T-cell (primary cell): ENCODE measurements at places on chromosomes 11 and 22.

- DNase-seq: no peak
These were observed 10.8 kb downstream of the CRYBA4 start for GRCh38 chr22:26632422-26633155.

DNA sequence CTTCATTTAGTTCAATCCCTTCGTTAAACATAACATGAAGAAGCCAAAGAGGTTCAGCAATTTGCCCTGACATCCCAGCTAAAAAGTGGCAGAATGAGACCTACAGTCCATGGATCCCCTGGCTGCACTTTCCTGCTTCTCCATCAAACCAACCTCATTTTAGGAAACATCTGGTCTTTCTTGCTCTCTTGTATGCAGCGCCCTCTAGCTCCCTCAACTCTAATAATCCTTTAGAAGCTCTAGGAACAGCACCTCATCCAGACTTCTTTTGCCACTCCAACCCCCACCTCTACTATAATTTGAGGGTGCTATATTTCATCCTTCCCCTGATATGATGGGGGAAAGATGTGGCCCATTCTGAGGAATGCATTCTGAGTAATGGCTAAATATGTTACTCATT is 7.4 kb downstream of the CNTF start:
- no peak for DNase-seq

DNA sequence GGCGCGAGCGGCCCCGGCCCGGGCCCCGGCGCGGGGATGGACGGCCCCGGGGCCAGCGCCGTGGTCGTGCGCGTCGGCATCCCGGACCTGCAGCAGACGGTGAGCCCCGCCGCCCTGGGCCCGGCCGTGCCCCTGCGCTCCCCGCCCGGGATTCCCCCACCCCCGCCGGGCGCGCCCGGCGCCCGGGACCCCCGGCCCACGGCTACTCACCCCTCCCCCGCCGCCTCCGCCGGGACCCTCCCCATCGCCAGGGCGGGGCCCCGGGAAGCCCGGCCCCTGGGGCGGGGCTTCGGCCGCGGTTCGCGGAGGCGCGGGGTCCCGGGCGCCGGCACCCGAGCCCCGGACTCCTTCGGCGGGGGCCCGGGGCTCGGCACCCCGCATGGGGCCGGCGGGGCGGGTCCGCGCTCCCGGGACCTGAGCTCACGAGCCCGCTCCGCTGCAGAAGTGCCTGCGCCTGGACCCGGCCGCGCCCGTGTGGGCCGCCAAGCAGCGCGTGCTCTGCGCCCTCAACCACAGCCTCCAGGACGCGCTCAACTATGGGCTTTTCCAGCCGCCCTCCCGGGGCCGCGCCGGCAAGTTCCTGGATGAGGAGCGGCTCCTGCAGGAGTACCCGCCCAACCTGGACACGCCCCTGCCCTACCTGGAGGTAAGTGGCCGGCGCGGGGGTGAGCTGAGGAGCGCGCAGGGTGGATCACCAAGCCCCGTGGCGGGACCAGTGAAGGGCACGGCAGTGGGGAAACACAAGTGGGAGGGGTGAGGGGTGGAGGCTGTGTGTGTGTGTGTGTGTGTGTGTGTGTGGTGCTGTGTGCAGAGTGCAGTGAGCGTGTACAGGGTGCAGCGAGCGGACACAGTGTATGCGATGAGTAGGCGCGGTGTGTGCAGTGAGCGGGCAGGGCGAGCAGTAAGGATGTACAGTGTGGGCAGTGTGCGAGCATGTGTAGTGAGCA is 2.3 kb downstream of the SHANK3 start:
- DNase-seq: no peak

DNA sequence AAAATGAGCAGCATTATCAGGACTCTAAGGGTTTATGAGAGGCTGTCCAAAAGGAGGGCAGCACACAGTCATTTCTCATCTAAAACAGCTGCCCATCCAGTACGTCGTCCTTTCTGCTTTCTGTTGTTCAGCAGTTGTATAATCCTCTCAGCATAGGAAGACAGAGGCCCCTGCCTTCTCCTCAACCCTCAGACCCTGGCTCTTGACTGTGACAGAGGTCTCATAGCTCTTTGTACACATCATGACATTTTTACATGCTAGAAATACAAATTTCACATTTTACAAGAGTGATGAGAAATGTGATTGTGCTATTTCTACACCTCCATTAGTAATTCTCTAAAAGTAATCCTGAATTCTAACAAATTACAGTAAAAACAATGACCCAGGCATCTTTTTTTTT is 36.2 kb upstream of the ZC3H12C start:
- DNase-seq: no peak

DNA sequence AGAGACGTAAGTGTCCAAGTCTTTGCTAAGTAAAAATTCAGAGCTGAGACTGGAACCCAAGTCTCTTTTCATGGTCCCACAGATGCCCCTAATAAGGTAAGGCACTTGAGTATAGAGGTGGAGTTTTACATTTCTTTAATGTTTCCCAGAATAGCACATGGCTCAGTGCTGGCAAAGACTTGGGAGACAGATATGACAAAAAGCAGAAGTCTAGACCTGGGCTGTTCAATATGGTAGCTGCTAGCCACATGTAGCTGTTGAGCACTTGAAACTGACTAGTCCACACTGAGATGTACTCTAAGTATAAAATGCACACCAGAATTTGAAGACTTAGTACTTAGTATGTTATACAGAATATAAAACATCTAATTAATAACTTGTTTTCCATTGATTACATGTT is 17.6 kb downstream of the VSTM5 start:
- DNase-seq: no peak

GRCh38 chr11:102983486-102983885 is 28.0 kb upstream of the MMP13 start:
- DNase-seq: no peak

- DNase-seq: no peak
These were observed 10.9 kb upstream of the GNAZ start for GRCh38 chr22:23059284-23059948.

- no peak for DNase-seq
These were observed 198.6 kb downstream of the TMEM135 start for GRCh38 chr11:87236368-87236767.

- DNase-seq: no peak
These were observed 24.2 kb upstream of the YPEL1 start for GRCh38 chr22:21759646-21760376.

DNA sequence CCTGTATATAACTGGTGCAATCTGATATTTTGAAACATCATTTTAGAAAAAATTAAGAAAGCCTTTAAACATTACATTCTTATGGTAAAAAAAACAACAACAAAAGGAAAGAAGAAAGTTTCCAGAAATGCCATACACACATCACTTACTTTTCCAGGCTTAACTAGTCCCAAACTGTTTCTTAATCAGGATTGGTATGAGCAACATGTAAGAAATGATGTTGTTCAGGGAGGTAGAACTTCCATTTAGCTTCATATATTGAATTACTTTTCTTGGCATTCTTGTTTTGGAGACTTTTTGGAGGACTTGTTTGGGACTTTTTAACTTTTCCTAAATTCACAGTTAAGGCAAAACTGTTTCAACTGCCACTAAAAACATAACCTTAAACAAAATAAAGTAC is 791.5 kb downstream of the METTL15 start:
- DNase-seq: no peak

- no peak for DNase-seq
These were observed 8.0 kb downstream of the SELENOM start for GRCh38 chr22:31099386-31099785.

GRCh38 chr11:95453616-95454171 is 222.7 kb upstream of the SESN3 start:
- DNase-seq: no peak

DNA sequence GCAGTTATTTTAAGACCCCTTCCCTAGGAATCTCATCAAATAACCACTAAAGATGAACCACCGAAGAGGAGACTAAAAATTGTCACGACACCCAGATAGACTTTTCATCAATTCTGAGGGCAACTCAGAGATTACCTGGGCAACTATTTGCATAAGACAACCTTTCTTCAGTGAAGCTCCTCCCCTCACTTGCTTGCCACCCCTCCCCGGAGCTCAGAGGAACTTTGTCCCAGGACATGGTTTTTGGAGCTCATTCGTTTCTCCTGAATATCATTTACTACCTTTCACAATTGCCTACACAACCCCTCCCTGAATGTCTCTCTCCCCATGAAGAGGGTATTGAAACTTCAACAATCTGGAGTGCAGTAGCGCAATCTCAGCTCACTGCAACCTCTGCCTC is 3.9 kb downstream of the AGBL2 start:
- no peak for DNase-seq

DNA sequence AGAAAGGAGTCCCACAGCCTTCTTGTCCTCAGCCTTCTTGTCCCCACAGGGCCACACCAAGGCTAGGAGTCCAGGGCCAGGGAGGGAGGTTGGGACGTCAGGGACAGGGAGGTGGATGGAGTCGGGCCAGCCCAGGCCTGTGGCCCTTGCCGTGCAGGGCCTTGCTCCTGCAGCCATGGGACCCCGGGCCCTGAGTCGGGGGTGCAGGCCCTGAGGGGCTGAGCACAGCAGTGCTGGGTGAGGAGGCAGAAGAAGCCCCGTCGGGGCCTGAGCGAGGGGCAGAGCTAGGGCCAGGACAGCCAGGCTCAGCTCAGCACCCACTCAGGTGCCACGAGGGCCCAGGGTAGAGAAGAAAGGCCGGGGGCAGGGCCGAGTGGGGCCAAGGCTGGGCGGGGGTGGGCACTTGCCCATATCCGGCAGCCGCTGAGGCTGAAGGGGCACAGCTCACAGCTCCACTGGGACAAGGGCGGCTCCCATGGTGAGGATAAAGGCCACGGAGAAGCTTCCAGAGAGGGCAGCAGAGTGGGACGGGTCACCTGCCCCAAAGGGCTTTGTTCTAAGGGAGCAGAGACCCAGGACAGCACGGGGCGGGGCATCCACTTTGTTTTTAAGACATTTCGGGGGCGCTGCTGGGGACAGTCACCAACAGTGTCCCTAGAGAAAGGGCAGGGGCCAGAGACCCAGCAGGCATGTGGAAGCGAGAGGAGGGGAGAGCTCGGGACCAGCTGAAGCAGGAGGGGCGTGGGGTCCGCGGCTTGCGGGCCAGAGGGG is 3.6 kb downstream of the MLC1 start:
- no peak for DNase-seq

GRCh38 chr11:73410627-73411026 is 34.4 kb downstream of the RELT start:
- DNase-seq: no peak

GRCh38 chr22:33130473-33130872 is 72.3 kb upstream of the SYN3 start:
- DNase-seq: no peak

GRCh38 chr11:1341928-1342524 is 32.6 kb upstream of the TOLLIP start:
- no peak for DNase-seq

DNA sequence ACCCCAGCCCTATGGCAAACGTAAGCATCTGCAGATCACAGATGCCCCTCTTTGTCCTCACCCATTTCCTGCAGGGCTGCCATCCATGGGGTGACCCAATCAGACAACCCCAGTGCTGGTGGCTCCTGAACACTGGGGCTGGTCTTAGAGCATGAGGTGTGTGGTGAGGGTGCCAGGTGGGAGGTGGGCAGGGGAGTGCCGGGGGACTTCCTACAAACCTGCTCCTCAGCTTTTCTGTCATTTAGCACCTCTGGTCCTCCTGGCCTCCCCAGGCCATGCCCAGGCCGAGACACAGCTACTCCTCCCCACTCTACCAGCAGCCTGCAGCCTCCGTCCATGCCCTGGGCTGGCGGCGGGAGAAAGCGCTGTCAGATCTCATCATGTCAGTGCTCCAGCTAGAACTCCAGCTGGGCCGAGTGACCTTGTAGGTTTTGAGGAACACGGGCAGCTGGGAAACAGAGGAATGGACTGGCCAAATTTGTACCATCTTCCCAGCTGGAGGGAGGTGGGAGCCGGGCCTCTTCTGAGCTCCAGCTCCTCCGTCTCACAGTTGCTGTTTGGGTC is 157.7 kb upstream of the NECTIN1 start:
- no peak for DNase-seq

DNA sequence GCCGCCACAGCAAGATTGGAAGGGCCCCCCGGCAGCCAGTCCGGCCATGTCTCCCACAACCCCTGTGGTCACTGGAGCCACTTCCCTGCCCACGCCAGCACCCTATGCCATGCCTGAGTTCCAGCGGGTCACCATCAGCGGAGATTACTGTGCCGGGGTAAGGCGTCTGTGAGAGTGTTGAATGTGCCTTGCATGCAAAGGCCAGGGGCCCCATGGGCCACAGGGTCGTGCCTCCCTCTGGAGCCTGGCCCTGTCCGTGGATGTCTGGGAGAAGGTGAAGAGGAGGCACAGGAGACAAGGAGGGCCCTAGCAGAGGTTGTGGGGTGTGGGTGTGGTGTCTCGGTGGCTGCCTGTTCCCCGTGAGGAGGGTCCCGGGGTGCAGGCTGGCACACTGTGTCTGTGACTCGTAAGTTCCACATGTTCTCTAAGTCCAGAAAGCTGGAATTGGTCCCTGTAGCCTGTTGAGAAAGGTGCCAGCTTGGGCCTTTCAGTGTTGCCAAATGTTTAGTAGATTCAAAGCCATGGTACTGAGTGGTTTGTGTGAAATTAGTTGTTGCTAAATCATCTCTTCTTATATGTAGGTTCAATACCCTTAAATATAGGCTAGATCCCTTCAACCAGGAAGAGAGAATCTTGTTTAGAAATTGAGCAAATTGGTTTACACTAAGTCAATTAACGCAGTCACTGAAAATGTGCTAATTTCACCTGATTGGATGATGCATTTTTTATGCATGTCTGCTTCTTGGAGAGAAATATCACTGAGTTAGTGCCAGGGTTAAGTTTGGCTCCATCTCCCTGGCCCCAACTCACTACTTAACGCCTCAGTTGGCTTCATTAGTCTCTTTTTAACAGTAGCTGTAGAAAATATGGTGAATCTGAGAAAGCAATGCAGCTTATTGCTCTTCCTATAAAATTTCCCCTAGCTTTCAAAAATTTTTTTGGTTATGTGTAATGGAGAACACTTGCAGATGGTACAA is 23.8 kb downstream of the AMPD3 start:
- DNase-seq: no peak

DNA sequence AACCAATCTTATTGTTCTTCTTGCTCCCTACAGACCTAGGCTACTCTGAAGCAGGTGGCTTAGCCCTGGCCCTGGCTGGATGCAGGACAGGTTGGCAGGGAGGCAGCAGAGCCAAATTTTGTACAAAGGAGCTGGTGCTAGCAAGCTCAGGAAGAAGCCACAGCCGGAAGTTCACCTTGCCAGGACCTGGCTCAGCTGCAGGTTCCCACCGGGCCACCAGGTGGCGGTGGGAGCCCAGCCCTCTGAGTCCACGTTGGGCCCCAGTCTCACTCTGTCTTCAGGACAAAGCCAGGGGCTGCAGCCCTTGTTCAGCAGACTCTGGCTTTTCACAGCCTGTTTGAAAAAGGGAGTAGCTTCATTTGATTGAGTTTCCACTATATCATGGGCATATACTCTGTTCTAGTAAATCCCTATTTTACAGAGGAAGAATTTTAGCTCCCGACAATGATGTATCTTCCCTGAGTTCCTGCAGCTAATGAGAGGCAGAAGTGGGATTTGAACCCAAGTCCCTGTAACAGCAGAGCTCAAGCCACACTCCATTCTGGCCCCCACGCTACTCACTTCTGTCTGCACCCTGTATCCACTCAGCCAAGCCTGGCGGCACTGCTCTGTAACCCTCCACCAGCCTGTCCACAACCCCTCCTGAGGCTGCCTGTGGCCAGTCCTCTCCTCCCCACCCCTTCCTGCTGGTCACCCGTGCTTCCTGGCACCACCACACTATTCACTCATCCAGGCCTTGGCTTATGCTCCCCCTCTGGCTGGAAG is 3.3 kb downstream of the TKFC start:
- peak; percentile 75 for DNase-seq

GRCh38 chr11:118012083-118012669 is 26.0 kb downstream of the IL10RA start:
- no peak for DNase-seq

GRCh38 chr11:64721359-64721699 is 1.7 kb downstream of the NRXN2 start:
- no peak for DNase-seq
